ENCODE measurements at places on chromosomes 6 and 20.

GRCh38 chr6:63527658-63528514 lies 44.4 kb upstream of the LOC128125822 start:
- DNase-seq = no peak

GRCh38 chr6:105892577-105893262 lies 193.4 kb upstream of the PRDM1 start:
- DNase-seq = no peak

DNA sequence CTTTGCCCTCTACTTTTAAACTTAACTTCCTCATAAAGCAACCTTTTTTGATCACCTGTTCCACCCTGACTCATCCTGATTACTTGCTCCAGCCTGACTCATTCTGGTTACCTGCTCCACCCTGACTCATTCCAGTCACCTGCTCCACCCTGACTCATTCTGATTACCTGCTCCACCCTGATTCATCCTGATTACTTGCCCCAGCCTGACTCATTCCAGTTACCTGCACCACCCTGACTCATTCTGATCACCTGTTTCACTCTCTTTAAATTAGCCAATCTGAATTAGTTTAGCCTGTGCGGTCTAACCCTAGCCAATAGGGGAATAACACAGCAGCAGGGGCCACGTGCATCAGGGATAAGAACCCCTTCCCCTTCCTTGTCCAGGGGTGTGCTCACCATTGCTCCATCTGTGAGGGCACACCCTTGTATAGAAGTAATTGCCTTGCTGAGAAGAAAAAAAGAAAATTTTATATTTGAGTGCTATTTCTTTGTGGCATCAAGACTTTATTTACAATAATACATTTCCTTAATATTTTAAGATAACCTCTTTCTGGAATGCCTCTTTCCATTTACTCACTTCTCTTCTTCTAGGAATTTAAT lies 17.9 kb downstream of the HLA-G start:
- peak; percentile 62 for DNase-seq

DNA sequence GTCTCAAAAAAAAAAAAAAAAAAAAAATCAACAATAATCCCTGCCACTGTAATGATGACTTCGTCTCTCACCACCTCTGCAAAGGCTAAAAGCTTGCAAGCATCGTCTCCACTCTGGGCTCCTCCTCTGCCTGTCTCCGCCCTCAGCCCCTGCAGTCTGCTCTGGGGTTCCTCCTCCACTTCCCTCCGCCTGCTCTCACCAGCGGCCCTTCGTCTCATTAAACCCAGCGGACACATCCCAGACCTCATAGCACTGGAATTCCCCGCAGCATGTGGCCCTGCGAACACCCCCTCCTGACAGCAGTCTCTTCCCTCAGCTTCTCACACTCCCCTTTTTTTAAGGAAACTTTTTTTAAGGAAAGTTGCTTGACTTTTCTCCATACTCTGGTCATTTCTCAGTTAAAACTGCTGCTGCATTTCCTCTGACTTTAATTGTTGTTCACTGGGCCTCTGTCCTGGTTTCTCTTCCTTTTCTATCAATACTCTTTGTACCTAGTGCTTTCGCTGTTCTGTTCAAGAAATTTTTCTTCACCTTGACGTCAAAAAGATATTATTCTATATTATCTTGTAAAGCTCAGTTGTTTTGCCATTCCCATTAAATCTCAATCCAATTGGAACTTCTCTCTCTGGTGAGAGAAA lies 70.9 kb upstream of the PLEKHG1 start:
- DNase-seq = no peak

DNA sequence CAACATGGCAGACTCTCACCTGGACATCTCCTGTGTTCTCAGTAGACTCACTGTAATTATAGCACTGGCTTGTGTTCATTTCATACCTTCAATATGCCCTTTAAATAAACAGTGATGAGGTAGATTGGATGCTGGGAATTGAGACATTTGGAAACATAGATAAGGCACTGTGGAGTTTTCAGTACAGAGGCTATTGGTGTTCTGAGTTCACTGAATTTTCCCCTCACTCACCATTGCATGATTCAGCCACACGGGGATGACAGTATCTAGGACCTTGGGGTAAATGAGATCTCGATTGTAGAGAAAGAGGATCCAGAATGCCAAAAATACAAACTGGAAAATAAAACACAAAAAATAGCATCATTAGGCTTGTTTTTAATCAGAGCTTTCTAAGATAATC lies 12.6 kb downstream of the ADTRP start:
- DNase-seq = no peak

DNA sequence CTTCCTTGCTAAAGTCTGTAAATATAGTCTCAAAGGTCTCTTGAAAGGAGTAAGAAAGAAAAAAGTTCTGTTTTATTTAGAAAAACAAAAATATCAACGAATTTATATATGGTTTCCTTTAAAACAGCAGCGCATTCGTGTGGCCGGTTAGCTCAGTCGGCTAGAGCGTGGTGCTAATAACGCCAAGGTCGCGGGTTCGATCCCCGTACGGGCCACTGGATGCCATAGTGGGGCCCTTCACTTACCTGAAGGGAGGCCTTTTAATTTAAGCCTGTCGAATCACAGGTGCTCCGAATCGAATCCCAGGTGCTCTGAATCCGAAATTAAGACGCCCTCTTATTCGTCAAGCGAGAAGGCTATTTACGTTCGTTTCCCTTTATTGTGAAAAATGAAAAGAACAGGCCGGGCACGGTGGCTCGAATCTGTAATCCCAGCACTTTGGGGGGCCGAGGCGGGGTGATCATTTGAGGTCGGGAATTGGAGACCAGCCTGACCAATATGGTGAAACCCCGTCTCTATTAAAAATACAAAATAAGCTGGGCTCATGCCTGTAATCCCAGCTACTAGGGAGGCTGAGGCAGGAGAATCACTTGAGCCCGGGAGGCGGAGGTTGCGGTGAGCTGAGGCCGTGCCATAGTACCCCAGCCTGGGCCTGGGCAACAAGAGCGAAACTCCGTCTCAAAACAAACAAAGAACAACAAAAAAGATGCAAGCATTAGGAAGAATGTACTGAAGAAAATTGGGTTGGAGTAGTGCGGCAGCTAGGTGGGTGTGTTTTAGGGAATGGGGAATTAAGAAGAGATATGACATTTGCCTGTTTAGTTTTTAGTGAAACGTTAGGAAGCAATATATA lies 195.8 kb upstream of the ZNF184 start:
- DNase-seq = peak; percentile 78

GRCh38 chr6:25866011-25866410 lies 8.0 kb downstream of the SLC17A3 start:
- DNase-seq = no peak

GRCh38 chr20:34985461-34986310 lies 30.0 kb downstream of the MYH7B start:
- DNase-seq = no peak

GRCh38 chr6:1129131-1129530 lies 182.8 kb upstream of the FOXQ1 start:
- no peak for DNase-seq

GRCh38 chr6:159257846-159258245 lies 88.6 kb downstream of the FNDC1 start:
- no peak for DNase-seq

DNA sequence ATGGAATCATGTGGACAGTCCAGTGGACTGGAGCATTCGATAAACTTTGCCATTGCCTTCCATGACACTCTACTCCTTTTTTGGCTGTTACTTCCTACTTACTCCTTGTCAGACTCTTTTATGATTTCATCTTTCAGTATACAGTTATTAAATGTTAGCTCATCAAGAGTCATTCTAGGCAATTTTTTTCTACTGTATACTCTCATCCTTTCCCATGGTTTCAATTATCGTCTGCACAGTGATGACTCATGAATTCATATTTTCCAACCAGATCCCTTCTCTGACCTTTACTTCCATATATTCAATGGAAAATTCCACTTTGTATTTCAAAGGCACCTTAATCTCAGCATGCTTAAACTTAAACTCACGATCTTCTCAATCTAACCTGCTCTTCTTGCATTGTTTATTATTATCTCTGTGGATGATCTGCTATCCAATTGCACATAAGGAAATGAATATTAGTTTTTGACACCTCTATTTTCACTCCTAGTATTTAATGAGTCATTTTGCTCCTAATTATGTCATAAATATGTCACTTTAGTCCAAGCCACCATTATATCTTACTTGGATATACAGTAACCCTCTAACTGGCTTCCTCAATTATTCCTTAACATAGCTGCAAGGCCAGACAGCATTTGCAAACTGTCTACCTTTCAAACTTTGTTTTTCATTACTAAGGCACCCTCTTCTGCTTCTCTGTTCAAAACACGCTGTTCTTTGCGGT lies 427.5 kb downstream of the PHF3 start:
- DNase-seq = no peak

DNA sequence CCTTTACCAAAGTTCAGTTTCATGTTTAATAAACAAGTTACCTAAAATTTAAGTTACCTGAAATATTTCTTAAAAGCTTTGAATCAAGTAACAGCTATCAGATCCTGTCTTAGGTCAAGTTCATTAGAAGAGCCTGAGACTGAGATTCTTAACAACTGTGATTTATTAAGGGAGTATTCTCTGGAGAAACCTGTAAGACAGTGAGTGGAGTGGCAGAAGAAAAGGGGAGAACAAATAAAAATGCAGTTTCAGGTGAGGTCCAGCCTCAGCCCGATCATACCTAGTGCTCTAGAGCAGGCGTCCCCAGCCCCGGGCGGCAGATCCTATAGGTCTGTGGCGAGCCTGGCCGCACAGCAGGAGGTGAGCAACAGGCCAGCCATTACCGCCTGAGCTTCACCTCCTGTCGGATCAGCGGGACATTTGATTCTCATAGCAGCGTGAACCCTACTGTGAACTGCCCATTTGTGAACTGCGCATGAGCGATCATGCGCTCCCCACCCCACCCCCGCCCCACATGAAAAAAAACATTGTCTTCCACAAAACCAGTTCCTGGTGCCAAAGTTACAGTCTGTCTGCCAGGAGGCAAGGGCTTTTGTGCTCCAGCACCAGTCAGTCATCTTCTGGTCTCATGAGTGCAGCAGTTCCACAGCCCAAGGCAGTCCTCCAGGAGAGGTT lies 59.2 kb upstream of the ADGRB3 start:
- no peak for DNase-seq

GRCh38 chr20:54112221-54112884 lies 42.0 kb upstream of the BCAS1 start:
- DNase-seq = no peak

GRCh38 chr20:9036593-9036992 lies 32.3 kb upstream of the PLCB4 start:
- no peak for DNase-seq

GRCh38 chr6:12474167-12475140 lies 184.3 kb downstream of the EDN1 start:
- no peak for DNase-seq

GRCh38 chr6:32411566-32412327 lies 4.8 kb upstream of the BTNL2 start:
- DNase-seq = no peak

DNA sequence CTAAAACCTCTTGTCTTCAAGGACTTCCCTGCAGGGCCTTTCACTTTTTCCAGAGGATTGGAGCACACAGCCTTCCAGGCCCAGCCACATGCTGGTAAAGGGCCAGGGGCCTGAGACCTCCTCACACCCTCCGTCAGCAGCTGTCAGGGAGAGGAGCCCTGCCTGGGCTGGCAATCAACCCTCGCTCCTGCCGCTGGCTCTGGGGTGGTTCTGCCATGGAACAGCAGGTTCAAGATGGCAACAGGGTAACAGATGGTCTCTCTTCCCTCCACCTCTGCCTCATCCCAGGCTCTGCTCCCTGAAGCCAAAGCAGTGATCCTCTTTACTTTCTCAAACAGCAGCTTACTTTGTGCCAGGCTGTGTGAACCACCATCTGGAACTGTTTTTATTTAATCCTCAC lies 23.8 kb downstream of the PCNA start:
- no peak for DNase-seq

DNA sequence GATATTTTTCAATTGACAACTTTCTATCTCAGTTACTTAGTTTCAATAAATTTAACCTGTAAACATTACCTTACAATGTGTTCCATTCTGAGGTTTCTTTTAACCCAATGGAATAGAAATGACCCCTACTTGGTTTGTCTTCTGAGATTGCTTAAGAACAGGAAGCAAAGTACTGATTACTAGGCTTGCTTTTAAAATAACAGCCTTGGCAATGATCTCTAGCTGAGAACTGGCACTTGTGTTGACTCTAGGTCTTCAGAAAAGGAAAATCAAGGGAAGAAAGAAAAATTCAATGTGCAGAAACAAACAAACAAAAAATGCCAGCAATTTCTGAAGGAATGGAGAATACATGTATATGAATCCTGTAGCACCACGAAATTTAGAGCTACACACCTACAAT lies 66.1 kb downstream of the SYNE1 start:
- no peak for DNase-seq

DNA sequence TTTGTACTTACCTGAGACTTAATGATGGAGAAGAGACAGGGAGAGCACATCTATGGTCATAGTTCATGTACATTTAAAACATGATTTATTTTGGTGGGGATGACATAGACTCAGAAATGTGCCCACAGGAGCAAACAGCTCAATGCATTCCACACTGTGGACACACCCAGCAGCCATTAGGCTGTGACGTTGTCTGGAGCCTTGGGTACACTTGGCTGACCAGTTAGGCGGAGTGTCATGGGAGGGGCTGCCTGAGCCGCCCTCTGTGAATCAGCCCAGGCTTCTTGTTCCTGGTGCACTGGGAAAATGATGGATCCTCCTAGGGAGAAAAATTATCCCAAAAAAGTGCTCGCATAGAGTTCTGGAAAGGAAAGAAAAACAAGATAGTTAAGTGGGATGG lies 231.0 kb upstream of the GMDS start:
- DNase-seq = no peak

DNA sequence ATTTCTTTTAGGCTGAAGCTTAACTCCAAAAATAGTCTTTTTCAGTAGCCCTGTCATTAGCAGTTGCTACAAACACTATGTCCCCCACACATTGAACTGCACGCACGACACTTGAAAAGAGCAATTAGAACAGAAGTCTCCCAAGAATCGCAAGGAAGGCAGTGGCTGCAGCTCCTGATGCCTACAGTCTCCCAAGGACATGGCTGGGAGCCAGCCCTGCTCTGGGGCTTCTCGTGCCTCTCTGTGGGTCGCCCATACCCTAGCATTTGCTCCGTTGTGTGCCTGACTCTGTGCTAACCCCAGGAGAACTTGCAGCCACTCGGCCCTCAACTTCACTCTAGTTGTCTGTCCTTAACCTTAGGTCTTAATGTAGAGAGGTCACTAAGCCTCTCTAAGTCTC lies 454.2 kb downstream of the PTPRT start:
- DNase-seq = no peak

DNA sequence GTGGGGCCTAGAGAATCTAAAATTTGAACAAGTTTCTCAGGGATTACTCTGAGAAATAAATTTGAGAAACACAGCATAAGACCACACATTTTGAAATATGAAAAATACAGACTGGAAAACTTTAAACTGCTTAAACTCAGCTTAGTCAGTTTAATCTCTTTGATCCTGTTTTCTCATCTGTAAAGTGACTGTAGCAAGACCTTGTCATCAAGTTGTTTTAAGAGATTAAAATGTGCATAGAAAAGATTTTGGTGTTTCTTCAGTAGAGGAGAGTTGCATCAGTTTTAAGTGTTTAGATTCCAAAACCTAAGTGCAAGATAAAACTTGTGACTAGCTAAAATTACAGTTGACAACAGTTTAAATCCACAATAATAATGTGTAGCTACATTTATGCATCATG lies 8.1 kb upstream of the BCKDHB start:
- DNase-seq = no peak
